ENCODE measurements at places on chromosomes 5 and 9. TPM values are rescaled to one million over a fixed set of nuclear protein-coding genes. Genes with fewer than 3 reads are reported as not detected.

DNA sequence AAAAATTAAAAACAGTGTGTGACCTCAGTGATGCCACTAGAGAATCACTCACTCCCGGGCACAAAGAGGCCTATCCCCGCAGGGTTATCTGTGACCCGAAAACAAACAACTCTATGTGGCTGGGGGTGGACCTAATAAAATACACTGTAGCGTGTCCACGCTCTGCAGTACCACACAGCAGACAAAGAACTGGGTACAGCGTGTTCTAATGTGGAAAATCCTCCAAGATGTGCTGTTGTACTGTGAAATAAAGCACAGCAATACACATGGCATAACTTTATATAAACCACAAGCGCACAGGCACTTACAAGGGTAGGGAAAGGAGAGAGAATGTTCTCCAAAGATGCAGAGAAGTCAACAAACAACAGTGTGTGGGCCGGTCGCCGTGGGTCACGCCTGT, 8.1 kb upstream of the SLC34A1 start:
- H3K4me1 ChIP-seq, result peaks cover 23% of the 10 kb centered on the region
- H3K36me3 ChIP-seq, result no peaks in the 10 kb centered on the region
- DNase-seq, result no peak
- H3K27ac ChIP-seq, result no peak overlapping the region

DNA sequence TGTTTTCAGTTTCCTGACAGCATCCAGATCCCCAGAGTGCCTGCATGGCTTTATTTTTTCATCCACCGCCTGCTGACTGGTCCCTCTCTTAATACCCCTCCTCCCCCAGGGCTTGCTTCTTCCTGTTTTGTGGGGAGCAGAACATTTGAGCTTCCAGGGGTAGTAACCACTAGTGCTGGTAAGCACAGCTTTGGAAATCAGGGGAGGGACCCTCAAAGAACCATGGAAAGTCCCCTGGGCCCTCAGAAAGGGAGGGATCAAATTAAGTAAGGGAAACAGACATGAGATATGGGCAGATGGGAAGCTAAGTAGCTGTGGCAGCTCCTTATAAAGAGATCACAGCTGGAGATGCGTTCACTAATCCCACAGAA, 26.8 kb downstream of the GRIA1 start:
- H3K4me3 ChIP-seq, result no peak overlapping the region
- H3K36me3 ChIP-seq, result no peaks in the 10 kb centered on the region
- H3K27me3 ChIP-seq, result no peaks in the 10 kb centered on the region

GRCh38 chr5:8314965-8315364, 446.0 kb downstream of the MTRR start:
- no peaks in the 10 kb centered on the region for H3K4me1 ChIP-seq
- no peaks in the 10 kb centered on the region for H3K27me3 ChIP-seq
- no peak overlapping the region for H3K4me3 ChIP-seq
- no peak for DNase-seq
- no peak overlapping the region for H3K27ac ChIP-seq
- H3K36me3 ChIP-seq, result no peaks in the 10 kb centered on the region

GRCh38 chr5:138972230-138972629, 97.1 kb upstream of the LRRTM2 start:
- H3K4me1 ChIP-seq, result peaks cover 24% of the 10 kb centered on the region
- no peak overlapping the region for H3K27ac ChIP-seq
- no peak for DNase-seq
- no peak overlapping the region for H3K4me3 ChIP-seq
- H3K27me3 ChIP-seq, result no peaks in the 10 kb centered on the region

The ALDH1A1 gene
- total RNA-seq, result 191 TPM

GRCh38 chr5:2136728-2137333, 254.1 kb upstream of the IRX4 start:
- H3K36me3 ChIP-seq, result no peaks in the 10 kb centered on the region
- H3K27ac ChIP-seq, result no peak overlapping the region
- peaks cover 2% of the 10 kb centered on the region for H3K27me3 ChIP-seq
- DNase-seq, result no peak

DNA sequence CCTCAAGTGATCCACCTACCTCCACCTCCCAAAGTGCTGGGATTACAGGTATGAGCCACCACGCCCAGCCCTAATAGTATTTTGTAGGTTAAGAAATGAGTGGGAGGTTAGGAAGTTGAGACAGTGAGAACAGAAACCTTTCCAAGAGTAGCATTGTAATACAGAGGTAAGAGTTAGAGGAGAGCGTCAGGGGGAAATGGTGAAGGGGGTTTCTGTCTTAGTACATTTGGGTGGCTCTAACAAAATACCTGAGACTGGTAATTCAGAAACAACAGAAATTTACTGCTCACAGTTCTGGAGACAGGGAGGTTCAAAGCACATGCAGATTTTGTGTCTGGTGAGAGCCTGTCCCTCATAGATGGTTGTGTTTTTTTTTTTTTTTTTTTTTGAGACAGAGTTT, 18.8 kb downstream of the SMIM3 start:
- H3K4me3 ChIP-seq, result no peak overlapping the region
- H3K36me3 ChIP-seq, result peaks cover 15% of the 10 kb centered on the region
- no peaks in the 10 kb centered on the region for H3K27me3 ChIP-seq
- no peak overlapping the region for H3K27ac ChIP-seq

DNA sequence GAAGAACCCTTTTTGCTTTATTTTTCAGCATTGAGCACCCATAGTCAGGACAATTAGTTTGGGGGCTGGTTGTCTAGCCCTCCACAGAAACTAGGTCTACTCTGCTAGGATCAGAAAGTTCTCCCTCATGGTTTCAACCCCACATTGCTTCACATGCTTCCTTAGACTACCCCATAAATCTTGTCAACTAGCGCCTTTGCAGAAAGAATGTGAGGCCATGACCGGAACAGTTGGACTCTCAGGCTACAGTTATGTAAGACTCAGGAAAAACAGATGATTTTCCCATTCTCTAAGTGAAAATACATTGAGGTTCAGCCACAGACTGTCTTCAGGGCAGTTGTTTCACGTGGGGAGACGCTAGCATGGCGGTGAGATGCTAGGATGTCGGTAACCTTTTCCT, 255.6 kb downstream of the NR3C1 start:
- H3K27me3 ChIP-seq, result no peaks in the 10 kb centered on the region
- H3K36me3 ChIP-seq, result no peaks in the 10 kb centered on the region
- no peak overlapping the region for H3K4me3 ChIP-seq
- H3K27ac ChIP-seq, result peak overlapping the region; percentile 54
- peaks cover 11% of the 10 kb centered on the region for H3K4me1 ChIP-seq

The SNAPC4 gene
- 11.0 TPM for total RNA-seq

GRCh38 chr9:89410022-89410421, 87.9 kb downstream of the SEMA4D start:
- no peak overlapping the region for H3K4me3 ChIP-seq
- no peak overlapping the region for H3K27ac ChIP-seq
- no peak for DNase-seq
- H3K36me3 ChIP-seq, result peaks cover 6% of the 10 kb centered on the region
- no peaks in the 10 kb centered on the region for H3K27me3 ChIP-seq

The PCDHGB2 gene
- total RNA-seq, result 4.0 TPM

The CAMK2A gene
- 0.28 TPM for total RNA-seq

The IQGAP2 gene
- 23.2 TPM for total RNA-seq

DNA sequence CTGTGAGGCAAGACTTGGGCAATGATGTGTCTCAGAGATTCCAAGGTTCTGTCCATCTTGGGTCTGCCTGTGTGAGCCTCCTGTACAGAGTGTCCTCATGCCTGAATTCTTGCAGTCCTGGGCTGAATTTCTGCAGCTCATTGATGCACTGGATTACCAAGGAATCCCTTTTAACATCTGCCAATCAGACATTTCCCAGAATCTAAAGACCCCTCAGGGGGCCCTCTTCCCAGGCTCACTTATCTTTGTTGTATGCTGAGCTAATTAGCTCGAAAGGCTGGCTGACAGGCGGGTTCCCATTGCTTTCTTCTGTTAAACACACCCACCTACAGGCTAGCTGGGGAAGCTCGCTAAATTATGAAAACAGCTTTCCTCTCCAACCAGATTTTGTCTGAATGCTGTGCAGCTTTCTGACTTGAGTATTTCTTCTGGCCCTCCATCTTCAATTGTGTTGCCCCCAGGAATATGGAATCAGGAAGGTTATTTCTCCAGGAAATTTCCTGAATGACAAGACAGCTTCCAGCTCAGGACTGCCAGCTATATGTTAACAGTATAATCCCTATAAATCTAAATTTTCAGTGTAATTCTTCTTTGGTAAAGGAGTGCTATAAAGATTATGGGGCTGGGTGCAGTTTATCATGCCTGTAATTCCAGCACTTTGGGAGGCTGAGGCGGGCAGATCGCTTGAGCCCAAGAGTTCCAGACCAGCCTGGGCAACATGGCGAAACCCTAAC, at the start of gene LIX1:
LIX1 (minus strand) TSS at position 91 of the 734 bp plus-strand sequence; CDS start at position 56, 35 bp downstream.
- no peak within 1 kb of the TSS for H3K4me3 ChIP-seq
- H3K4me1 ChIP-seq, result no peaks in the 10 kb centered on the region
- no peak within 1 kb of the TSS for H3K27ac ChIP-seq
- no peak for DNase-seq
- H3K36me3 ChIP-seq, result no peaks in the 10 kb centered on the region

GRCh38 chr9:106529616-106530015, 333.4 kb upstream of the ZNF462 start:
- H3K4me1 ChIP-seq, result no peaks in the 10 kb centered on the region
- H3K27ac ChIP-seq, result no peak overlapping the region
- H3K4me3 ChIP-seq, result no peak overlapping the region
- no peak for DNase-seq

The WNT8A gene
- not detected for total RNA-seq

DNA sequence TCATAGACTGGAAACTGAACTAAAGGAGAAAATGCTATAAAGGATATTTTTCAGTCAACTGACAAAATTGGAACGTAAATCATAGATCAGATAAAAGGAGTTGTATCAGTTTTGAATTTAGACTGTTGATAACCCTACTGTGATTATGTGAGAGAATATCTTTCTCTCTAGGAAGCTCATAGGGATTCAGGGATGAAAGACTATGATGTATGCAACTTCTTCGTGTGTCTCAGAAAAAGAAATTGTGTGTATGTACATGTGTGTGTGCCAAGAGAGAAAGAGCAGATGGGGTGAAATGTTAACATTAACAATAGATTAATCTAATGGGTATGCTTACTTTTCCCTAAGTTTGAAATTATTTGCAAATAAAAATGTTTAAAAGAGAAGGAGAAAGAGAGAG, 30.7 kb upstream of the C5orf58 start:
- no peak overlapping the region for H3K4me3 ChIP-seq
- H3K4me1 ChIP-seq, result no peaks in the 10 kb centered on the region
- no peak overlapping the region for H3K27ac ChIP-seq
- peak; percentile 29 for DNase-seq
- no peaks in the 10 kb centered on the region for H3K36me3 ChIP-seq

All from kidney (tissue), 22 donors.